ENCODE measurements at places on chromosomes 1 and 21.

- DNase-seq, result no peak
These were observed 179.8 kb downstream of the PHTF1 start for GRCh38 chr1:113579256-113580018.

GRCh38 chr1:53413175-53414001 lies 45.8 kb upstream of the DMRTB1 start:
- DNase-seq, result peak; percentile 25

- DNase-seq, result peak; percentile 38
These were observed 242.6 kb upstream of the CXADR start for GRCh38 chr21:17270229-17270628.

- no peak for DNase-seq
These were observed 457.7 kb upstream of the ADAMTS5 start for GRCh38 chr21:27424601-27425000.

- no peak for DNase-seq
These were observed 20.3 kb upstream of the SLC26A9 start for GRCh38 chr1:205963352-205964155.

- DNase-seq, result no peak
These were observed 90.4 kb downstream of the DHRS3 start for GRCh38 chr1:12527564-12527963.

DNA sequence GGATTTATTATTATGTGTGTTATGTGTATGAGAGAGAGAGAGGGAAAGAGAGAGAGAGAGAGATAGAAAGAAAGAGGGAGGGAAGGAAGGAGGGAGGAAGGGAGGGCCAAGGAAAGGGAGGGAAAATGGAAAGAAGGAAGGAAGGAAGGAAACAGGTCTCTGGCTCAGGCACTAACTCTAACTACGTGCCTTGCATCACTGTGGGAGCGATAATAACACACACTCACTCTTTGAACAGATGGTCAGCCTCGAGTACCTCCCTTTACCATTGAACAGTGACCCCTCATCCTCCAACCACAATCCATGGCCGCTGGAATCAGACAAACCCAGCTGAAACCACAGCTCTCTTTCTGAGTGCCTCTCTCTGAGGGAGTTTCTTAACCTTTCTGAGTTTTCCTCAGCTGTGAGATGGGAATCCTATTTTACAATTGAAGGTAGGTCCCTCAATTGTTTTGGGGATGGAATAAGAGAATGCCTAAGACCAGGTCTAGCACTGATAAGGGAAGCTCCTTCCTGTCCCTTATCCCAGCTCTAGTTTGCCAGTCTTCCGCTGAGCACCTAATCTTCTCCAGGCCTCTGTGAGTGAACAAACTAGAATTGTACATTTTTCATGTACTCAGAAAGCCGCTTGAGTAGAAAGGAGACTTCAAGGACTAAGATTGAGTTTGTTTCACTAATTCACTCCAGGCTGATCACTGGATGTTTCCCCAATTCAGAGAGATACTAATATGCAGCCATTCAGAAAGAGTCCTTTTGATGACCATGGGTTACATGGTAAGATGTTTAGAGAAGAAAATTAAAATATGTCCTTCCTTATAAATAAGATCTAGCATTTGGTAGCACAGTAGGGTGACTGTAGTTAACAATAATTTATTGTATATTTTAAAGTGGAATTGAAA lies 62.8 kb downstream of the IRF2BP2 start:
- no peak for DNase-seq

- no peak for DNase-seq
These were observed 6.4 kb upstream of the PKP1 start for GRCh38 chr1:201276891-201277290.
